ENCODE measurements at places on chromosomes 12 and 14.

DNA sequence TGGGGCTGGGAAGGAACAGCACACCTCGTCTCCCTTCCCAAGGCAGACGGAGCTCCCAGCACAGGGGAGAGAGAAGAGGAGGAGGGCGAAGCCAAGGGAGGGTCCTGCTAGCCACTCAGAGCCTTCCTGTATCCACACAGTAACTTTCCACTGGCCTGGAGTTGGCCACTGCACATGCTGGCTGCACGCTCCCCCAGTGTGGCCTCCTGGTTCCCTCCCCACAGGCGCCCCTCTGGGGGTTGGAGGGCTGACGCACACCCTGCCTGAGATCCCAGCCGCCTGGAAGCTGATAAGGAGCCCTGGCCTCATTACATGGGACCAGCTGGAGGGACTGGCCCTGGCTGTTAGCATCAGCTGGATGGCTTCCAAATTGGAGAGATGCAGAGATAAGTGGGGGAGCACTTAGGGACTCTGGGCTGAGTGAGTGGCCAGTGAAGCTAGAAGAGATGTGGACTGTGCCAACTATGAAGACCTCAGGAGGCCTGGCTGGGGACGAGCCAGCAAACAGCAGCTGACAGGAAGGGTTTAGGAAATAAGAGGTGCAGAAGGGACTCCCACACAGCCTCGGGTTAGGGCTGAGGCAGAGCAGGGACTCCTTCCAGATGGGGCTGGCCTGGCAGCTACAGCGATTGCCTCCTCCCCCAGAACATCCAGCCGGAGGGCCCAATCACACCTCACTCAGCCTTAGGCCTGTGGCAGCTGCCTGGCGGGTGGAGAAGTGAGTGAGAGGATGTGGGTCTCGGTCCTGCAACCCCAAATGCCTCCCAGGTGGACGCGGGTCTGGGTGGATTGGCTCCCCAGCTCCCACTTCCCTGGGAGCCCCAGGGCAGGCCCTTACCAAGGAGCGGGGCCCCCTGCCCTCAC, 26.3 kb upstream of the BCDIN3D start:
- peak; percentile 69 for DNase-seq

- DNase-seq: no peak
Observed at GRCh38 chr12:116172224-116172849, 105.2 kb downstream of the MED13L start.

DNA sequence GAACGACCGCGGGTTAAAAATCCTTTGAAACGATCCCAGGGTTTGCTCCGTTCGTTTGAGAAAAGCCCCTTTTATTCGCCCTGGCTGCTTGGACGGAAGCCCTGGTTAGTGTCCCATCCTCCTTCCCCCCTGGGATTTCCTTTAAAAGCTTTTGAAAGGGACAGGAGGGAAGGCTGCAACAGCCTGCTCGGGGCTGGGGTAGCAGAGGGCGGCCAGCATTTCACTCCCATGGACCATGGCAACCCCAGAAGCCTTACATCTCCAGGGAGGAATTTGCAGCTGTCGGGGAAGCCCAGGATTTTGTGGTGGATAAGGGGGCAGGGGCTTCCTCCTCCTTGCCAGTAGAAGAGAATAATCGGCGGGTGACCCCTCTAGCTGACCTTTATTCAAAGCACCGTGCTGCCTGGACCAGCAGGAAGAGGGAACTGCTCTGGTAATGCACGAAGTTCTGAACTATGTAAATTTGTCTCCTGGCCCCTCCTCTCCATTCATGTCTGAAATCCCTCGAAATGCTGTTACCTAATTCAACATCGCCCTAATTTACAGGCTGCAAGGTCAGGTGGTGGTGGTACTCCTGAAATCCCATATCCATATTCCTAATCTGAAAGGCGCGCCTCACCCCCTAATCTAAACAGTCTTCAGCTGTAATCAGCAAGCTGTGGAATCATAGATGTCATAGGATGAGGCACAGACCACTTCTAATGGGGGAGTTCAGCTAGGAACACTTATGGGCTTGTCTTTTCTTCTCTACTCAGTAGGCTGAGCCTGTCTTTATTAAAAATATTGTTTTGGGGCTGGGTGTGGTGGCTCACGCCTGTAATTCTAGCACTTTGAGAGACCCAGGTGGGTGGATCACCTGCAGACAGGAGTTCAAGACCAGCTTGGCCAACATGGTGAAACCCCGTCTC, 1.0 kb upstream of the CLIP1 start:
- no peak for DNase-seq

DNA sequence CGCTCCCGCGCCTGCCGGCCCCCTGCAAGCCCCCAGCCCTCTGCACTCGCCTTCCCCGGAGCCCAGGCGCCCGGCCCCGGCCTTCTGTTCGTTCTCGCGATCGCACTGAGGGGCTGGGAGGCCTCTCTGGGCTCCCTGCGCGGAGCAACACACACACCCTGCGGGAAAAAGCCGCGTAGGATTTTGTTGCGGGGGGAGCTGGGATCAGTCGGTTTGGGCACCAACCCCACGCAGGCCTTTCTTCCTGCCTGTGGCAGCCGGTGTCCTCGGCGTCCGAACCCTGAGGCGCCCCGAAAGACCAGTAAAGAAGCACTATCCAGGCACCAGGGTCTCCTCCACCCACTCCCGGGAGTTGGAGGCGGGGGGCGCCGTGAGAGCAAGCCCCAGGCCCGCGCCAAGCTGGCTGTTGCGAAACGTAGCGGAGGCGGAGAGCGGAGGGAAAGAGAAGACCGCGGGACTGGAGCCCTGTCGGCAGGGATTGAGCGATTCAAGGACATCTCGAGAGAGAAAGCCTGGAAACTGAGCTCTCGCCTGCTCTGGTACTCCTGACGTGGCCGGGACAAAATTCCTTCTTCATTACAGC, 1.9 kb upstream of the HOXC5 start:
- no peak for DNase-seq

GRCh38 chr14:99789581-99789980, 3.6 kb upstream of the EML1 start:
- no peak for DNase-seq

GRCh38 chr14:62934439-62934838, 110.8 kb downstream of the KCNH5 start:
- no peak for DNase-seq

DNA sequence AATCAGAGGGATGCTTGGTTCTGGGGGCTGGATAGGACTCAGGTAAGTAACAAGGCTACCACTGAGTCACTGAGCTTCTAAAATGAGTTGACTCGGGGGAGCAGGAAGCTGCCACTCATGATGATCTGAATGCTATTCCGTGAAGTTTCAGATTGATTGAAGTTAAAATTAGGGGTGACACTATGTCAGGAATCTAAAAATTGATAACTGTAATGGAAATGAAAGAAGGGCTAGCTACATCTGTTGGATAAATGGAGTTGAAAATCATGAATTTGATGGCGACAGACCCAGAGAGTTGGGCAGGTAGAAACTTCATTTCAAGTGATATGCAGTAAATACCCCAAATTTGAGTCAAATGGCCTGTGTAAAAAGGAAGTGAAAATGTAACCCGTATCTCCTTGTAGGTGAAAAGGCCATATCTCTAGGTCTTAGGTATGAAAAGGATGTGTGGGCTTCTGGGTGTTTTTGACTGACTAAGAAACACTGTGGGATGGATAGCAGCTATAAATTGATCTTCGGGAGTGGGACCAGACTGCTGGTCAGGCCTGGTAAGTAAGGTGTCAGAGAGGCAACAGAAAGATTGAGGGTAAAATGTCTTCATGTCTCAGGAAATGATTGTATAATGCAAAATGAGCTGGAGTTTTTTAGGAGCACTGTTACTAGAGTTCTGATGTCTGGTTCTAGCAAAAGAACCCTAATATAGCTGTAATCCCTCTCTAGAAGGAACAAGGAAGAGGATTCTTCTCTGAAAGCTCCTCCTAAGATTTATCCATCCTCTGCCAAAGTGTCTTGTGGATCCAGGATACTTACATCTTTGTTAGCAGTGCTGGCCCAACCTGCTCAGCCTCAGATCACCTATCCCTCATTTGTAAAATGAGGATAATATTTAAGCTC, 57.3 kb downstream of the DAD1 start:
- no peak for DNase-seq

GRCh38 chr12:121749267-121749666, 36.7 kb downstream of the TMEM120B start:
- no peak for DNase-seq

DNA sequence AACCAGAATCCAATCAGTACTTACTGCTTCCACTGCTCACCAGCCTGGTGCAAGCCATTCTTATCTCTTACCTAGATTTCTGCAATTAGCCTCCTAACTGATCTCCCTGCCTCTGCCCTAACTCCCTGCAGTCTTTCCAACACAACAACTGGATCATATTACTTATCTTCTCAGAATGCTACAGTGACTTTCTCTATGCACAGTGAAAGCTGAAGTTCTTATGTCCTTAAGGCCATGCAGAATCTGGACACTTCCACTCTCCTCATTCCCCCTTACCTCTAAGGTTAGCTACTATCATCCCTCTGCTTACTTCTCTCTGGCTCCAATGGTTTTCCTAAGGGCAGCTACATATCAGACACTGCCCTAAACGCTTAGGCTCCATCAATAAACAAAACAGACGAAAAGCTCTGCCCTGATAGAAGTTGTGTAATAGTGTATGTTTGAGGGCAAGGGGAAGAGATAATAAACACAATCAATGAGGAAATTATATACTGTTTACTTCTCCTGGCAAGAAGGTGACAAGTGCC, 4.0 kb downstream of the KTN1 start:
- DNase-seq: no peak

All from pancreas (tissue), 10 donors.